ENCODE measurements at places on chromosomes 5 and 9. TPM values are rescaled to one million over a fixed set of nuclear protein-coding genes. Genes with fewer than 3 reads are reported as not detected.

The FOXD4L4 gene
- not detected for total RNA-seq

- no peak for DNase-seq
Measured at GRCh38 chr5:112010475-112010874, 253.5 kb upstream of the NREP start.

DNA sequence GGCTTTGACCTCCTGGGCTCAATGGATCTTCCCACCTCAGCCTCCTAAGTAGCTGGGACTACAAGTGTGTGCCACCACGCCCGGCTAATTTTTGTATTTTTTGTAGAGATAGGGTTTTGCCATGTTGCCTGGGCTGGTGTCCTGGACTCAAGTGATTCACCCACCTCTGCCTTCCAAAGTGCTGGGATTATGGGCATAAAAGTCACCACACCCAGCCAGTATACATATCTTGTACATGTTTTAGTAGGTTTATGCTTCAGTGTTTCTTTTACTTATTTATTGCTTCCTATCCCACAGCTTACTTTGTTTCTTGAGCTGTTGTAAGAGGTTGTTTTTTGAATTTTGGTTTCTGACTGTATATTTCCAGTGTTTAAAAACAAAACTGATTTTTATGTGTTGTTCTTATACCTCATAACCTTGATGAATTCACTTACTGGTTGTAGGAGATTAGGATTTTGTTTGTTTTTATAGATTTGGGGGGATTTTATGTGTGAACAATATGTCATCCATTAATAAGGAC is 12.9 kb downstream of the FBXW5 start:
- no peak for DNase-seq

The MYOT gene
- total RNA-seq = not detected

DNA sequence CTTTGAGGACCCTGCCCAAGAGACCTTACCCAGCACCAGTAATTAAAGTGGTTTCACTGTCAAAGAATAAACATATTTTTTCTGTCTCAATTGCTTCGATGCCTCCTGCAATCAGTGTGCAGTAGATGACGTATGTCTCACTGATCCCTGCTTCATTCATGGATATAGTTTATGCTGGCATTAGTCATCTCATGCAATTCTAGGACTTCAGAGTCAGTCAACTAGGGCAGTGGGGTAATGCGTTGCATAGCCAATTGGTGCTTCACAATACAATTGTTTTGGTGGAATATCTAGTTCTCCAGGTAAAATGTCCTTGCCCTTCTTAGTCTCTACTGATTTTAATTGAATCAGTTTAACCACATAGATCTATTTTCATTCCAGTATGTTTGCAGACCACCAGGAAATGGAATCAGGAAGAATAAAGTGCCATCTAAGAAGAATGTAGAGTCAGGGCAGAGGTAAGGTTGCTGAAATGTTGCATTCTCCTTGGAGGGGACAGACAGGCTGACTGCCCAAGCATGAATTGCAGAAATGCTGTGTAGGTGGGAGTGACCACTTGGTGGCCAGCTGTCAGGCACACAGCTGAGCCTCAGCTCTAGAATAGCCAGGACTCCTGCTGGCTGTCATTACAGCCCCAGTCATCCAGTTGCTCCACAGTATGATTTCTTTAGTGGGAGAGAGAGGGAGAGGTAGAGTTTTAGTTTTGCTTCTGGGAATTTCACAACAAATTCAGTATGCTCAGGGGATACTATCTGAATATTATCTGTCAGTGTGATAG is 73.5 kb upstream of the MEGF10 start:
- no peak for DNase-seq

DNA sequence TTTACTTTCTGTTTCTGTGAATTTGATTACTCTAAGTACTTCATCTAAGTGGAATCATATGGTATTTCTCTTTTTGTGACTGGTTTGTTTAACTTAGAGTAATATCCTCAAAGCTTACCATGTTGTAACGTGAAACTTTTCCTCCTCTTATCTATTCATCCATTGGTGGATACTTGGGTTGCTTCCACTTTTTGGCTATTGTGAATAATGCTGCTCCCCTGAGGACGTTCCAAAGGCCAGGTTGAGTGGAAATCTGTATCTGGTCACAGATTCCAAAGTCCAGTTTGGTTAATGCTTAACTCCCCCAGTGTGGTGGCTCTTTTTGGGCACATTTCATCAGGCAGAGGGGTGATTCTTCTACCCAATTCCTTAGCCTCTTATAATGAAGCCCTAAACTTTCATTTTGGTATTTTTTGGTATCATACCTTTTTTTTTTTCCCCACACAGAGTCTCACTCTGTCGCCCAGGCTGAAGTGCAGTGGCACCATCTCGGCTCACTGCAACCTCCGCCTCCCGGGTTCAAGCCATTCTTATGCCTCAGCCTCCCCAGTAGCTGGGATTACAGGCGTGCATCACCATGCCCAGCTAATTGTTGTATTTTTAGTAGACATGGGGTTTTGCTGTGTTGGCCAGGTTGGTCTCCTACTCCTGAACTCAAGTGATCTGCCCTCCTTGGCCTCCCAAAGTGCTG is 65.4 kb downstream of the CMYA5 start:
- no peak for DNase-seq

The C1QTNF3 gene
- 1.8 TPM for total RNA-seq

GRCh38 chr9:36728651-36729520 is 156.2 kb downstream of the MELK start:
- peak; percentile 65 for DNase-seq

The KCNMB1 gene
- not detected for total RNA-seq

The FAM170A gene
- total RNA-seq = not detected

DNA sequence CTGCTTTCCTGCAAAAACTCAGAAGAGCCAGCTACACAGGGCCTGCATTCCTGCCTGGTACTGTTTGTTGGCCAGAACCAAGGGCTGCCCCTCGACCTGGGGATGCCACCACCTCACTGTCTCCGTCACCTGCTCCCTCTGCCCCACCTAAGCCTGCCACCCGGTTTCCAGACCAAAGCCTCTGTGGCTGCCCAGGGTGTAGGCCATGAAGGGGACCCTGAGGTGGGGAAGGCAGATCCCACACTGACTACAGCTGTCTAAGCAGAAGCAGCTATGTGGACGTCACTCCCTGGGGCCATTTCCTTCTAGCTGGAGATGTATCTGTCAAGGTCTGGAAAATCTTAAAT is 35.8 kb downstream of the RASGEF1C start:
- no peak for DNase-seq

- peak; percentile 89 for DNase-seq
Measured at GRCh38 chr5:175534070-175534932, 55.9 kb downstream of the SFXN1 start.

GRCh38 chr9:6024035-6024554 is 8.7 kb upstream of the RANBP6 start:
- DNase-seq = peak; percentile 21

DNA sequence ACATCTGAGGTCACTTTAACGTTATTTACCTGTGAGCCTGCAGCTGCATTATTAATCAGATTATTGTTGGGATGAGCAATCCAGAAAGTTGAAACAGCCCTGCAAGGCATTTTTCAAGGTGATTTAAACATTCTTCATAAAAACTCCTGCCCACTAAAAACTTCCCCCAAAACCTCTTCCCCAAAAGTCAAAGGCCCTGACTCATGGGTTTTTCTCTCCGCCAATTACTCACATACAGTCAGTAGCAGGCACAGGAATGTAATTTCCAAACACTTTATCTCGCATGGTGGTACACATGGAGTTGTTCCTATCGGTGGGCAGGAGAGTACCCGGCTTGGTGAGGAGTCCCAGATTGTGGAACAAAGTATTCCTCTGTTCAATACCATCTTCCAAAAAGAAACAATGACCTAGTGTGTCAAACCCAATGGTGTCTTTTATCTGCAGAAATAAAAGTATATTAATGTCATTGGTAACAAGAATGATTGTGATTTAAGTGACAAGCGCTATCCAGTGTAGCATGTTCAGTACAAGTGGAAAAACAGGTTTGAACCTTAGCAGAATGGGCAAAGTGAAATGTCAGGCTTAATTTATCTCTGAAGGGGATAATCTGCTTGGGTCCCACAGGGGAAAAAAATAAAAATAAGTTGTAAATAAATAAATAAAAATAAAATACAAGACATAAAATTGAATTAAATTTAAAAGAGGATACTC is 38.3 kb downstream of the CEMIP2 start:
- no peak for DNase-seq

GRCh38 chr5:168944004-168944403 is 356.9 kb downstream of the SLIT3 start:
- no peak for DNase-seq

The C5orf58 gene
- not detected for total RNA-seq

DNA sequence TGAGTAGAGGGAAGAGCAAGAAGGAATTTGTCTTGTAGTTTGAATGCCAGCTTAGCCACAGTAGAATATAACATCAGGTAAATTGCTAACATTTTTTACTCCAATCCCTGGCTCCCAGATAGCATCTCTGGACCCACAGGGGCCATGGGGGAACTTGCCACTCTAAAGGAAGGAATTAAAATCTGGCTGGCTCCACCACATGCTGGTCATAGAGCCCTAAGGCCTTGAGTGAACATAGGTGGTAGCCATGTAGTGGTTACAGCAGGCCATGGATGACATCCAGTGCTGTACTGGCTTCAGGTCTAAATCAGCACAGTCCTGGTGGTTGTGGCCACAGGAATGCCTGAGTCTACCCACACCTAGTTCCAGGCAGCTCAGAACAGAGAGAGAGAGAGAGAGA is 109.9 kb upstream of the RGMB start:
- no peak for DNase-seq

GRCh38 chr9:8599937-8600336 is 800.4 kb upstream of the DMAC1 start:
- no peak for DNase-seq

The PELO gene
- 24.8 TPM for total RNA-seq

The UGT3A2 gene
- total RNA-seq = not detected

The TRAF1 gene
- 169 TPM for total RNA-seq

DNA sequence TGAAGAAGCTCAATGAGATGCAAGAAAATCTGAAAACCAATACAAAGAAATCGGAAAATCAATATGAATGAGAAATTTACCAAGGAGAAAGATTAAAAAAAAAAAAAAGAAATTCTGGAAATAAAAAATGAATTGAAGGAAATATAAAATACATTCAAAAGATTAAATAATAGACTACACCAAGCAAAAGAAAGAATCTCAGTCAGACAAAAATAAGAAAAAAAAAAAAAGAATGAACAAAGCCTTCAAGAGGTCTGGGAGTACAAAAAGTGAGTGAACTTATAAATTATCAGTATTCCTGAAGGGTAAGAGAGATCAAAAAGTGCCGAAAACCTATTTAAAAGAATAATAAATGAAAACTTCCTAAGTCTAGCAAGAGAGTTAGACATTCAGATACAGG is 14.9 kb downstream of the CPLANE1 start:
- DNase-seq = no peak

DNA sequence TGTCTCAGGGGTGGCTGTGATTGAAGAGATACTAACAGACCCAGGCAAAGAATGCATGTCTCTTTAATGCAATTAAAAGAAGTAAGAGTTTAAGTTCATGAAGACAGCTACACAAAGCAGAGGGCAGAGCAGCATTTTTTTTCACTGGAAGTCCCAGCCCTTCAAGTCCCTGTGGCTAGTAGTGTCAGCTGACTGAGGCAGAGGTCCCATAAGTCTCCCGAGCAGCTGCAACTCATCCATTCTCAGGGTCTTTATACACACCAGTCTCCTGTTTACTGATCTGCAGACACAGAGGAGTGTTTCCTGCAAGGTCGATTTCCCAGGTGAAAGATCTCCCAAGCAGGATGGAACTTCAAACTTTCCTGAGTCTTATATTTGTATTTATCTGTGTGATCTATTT is 169.4 kb upstream of the GLRA1 start:
- no peak for DNase-seq

DNA sequence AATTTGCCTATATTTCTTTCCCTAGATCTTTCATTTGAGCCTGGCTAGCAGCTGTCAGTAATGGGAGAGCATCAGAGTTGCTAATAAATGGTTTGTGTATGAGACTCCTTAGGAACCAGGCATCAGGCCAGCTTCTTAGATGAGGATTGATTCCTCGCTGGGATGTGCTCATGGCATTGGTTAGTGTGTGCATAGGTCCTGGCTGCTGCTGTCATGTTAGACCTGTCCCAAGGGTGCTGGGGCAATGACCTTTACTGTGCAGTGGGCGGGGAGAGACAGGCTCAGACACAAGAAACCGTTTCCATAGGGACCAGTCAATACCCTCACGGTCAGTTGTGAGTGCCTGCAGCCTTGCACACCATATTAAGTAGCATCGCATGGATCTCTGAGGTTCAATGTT is 112.3 kb upstream of the NR3C1 start:
- DNase-seq = no peak

- no peak for DNase-seq
Measured at GRCh38 chr5:180491496-180491895, 2.7 kb upstream of the CNOT6 start.
